ENCODE measurements at places on chromosomes 5 and 9.
A peak's percentile ranks its signal among the peaks of the same experiment; 100 is the strongest.

DNA sequence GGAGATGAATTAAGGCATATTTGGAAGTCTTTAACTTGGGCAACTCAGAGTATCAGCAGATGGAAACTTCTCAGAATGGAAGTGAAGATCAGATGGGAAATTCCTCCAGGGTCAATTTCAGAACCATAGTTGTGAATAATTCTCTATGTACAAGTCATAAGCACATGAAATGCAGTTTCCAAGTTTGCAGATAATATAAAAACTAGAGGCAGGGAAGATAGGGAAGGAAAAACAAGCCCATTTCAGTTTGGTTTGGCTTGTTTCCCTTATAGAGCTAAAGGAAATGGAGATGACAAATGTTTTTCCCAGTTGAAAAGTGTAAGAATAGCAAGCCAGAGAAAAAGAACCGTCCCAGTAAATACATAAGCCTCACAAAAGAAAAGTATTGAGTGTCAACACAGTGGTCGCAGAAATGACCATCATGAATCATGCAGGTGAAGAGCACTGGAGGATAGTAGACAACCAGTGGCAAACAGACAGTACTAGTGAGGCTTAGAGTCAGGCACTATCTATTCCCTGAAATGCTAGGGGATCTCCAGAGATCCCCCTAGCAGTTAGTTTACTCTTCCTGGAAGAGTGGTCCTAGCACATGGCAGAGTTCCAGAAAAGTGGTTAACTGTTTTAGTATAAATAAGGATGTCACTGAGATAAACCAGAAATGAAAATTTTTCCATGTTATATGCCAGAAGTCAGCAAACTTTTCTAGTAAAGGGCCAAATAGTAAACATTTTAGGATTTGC, 245.9 kb downstream of the SAXO1 start:
- DNase-seq, result peak; percentile 3

- peak; percentile 91 for DNase-seq
Measured at GRCh38 chr9:137611623-137612609, 6.4 kb downstream of the ARRDC1 start.

DNA sequence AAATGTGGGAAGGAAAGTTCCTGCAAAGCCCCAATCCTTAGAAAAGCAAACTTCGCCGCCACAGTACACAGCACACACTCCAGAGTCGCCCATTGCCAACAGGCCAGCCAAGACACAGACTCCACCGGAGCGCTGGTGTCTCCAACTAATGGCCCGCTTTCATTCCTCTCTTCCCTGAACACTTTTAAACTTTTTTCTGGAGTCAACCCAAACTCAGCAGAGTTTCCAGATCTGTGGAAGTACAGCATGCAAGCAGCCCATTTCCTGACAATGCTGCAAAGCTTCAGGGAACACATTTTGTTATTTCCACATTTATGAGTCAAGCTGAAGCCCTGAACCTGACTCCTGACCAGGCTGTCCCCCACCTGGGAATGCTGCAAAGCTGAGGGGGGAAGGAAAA, 351.9 kb downstream of the NFIB start:
- DNase-seq, result no peak

GRCh38 chr5:120306303-120306702, 157.8 kb upstream of the PRR16 start:
- peak; percentile 81 for DNase-seq

DNA sequence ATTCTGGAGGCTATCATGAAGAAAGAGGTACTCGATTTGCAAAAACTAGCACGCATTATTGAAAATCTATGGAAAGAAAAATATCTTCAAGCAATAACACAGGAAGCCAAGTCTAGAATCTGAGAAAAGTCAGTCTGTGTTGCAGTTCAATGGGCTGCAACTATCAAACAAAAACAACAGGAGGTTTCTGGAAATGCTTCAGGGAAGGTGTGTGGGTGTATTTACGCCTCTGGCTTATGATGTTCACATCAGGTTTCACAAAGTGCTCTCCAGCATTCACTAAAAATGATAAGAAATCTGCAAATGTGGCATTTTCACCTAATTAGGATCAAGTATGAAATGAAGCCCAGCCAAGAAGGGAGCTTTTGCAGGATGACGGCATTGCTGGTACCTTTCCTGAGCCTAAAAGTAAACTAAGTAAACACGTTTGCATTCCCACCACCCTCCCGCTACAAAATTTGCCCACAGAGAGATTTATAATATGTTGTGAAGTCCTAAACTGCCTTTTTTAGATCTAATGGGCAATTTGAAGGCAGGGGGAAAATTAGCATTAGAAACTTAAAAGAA, 146.4 kb downstream of the GABRB2 start:
- DNase-seq, result peak; percentile 45

All from renal cortical epithelial cell (primary cell).